ENCODE measurements at places on chromosomes 1 and 21. TPM values are rescaled to one million over a fixed set of nuclear protein-coding genes. Genes with fewer than 3 reads are reported as not detected.

The VHLL gene
- not detected for total RNA-seq

The WNT2B gene
- 0.90 TPM for total RNA-seq

The TRIM67 gene
- total RNA-seq: not detected

The TMEM79 gene
- total RNA-seq: 1.7 TPM

GRCh38 chr1:90922996-90923395 is 98.8 kb downstream of the ZNF644 start:
- H3K27ac ChIP-seq: no peak overlapping the region
- no peaks in the 10 kb centered on the region for H3K27me3 ChIP-seq
- DNase-seq: no peak

DNA sequence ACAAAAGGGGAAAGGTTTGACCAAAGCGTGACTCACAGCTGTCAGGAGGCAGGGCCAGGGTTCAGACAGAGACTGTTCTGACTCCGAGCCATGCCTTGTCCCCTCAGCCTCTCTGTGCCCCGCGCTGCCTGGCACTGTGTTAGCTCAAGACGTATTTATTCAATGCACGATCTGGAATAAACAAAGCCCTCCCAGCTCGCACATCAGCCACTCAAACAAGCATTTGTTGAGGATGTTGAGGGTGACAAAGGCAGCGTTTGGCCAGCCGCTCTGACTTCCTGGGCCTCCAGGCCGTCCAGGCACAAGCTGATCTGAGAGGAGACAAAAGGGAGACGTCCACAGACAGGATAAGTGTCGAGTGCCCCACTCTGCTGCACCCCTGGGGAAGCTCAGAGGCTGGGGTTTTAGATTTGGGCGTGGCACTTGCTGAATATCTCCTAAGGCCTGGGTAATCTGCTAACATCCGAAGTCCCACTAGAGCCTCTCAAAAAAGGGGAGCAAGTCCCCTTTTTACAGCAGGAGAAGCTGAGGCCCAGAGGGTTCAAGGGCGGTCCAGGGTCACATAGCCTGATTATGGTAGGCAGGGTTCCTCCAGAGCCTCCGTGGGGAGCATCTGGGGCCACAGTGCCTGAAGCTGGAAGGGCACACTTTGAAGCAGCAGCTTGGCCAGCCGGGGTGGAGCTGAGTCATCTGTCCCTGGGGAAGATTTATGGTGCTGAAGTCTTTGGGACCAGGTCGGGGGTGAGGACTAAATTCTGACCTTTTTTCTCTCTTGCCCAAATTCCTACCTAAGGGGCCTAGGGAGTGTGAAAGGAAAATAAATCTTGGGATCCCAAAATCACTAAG is 95.9 kb downstream of the SPSB1 start:
- no peak overlapping the region for H3K4me3 ChIP-seq
- no peaks in the 10 kb centered on the region for H3K4me1 ChIP-seq
- no peak overlapping the region for H3K27ac ChIP-seq
- no peaks in the 10 kb centered on the region for H3K36me3 ChIP-seq
- H3K27me3 ChIP-seq: no peaks in the 10 kb centered on the region
- no peak for DNase-seq

- no peaks in the 10 kb centered on the region for H3K36me3 ChIP-seq
- no peak for DNase-seq
- no peaks in the 10 kb centered on the region for H3K27me3 ChIP-seq
- no peaks in the 10 kb centered on the region for H3K4me1 ChIP-seq
- no peak overlapping the region for H3K27ac ChIP-seq
These were observed 35.7 kb upstream of the COL6A1 start for GRCh38 chr21:45945868-45946210.

- no peak overlapping the region for H3K4me3 ChIP-seq
- H3K27me3 ChIP-seq: no peaks in the 10 kb centered on the region
- H3K4me1 ChIP-seq: no peaks in the 10 kb centered on the region
- no peak for DNase-seq
These were observed 97.0 kb upstream of the CACNA1E start for GRCh38 chr1:181386340-181386739.

GRCh38 chr1:153365696-153366095 is 8.0 kb downstream of the S100A9 start:
- no peak overlapping the region for H3K4me3 ChIP-seq
- H3K27ac ChIP-seq: no peak overlapping the region
- no peak for DNase-seq

DNA sequence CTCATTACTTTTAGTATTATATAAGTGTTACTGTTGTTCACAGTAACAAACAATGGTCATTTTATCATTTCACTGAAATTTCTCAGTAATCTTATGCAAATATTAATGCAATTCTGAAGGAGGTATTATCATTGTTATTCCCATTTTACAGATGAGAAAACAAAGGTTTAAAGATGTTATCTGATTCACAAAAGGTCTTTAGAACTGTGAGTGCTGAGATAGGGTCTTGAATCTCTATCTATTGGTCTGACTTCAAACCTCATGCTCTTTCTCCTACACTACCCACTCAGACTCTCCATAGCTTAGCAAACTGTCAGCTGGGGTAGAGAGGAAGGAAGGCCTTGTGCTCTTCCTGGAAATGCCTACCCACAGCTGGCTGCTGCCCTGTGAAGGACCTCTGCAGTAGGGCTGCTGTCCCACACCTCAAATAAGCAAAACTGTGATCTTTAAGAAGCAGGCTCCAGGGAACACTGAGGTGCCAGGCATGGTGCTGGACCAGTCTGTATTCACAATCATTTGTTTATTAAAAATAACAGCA is 6.2 kb upstream of the OSCP1 start:
- peaks cover 48% of the 10 kb centered on the region for H3K36me3 ChIP-seq
- DNase-seq: no peak

GRCh38 chr1:147515045-147515869 is 26.0 kb upstream of the BCL9 start:
- no peaks in the 10 kb centered on the region for H3K27me3 ChIP-seq
- no peaks in the 10 kb centered on the region for H3K36me3 ChIP-seq
- no peak for DNase-seq
- no peak overlapping the region for H3K4me3 ChIP-seq

DNA sequence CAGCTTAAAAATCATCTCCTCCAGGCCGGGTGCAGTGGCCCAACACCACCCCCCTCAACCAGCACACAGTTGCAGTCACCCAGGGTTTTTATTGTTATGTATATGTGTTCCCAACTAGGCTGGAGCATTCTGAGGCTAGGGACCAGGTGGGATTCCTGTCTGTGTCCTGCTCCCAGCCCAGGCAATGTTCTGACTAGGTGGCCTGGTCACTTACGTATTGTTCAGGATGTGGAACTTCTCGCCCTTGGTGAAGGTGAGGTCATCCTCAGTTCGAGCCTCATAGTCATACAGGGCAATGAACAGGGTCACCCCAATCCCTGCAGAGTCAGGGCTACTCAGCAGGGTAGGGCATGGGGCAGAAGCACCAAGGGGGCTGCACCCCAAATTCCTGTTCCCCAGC is 12.2 kb downstream of the FGR start:
- H3K36me3 ChIP-seq: no peaks in the 10 kb centered on the region
- DNase-seq: no peak
- no peaks in the 10 kb centered on the region for H3K27me3 ChIP-seq
- peaks cover 7% of the 10 kb centered on the region for H3K4me1 ChIP-seq

GRCh38 chr1:100953960-100954730 is 58.3 kb downstream of the SLC30A7 start:
- H3K36me3 ChIP-seq: no peaks in the 10 kb centered on the region
- DNase-seq: no peak
- H3K4me3 ChIP-seq: no peak overlapping the region

DNA sequence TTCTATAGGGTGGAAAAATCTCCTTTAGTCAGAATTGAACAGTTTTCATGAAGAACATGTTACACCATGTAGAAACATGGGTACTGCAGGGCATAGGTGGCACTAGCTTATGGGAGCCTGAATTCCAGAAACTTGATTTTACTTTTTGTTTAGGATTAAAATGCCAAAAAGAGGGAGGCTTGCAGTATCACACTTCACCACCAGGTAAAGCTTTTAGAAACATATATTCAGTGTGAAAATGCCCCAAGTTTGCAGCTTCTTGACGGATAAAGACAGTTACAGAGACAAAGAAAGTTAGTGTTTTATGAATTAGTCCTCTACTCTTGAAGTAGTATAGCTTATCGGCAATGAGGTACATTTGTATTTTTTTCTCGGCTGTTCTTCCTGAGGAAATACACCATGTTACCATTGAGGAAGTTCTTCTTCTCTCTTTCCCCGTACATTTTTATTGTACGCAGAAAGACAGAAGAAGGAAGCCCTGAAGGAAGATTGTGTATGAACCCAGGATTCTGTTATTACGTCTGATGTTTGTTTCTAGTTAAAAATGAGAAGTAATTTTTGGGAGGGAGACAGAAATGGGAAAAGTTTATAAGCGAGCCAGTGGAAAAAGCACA is 66.1 kb downstream of the PBX1 start:
- no peak for DNase-seq
- H3K36me3 ChIP-seq: no peaks in the 10 kb centered on the region
- no peaks in the 10 kb centered on the region for H3K27me3 ChIP-seq
- no peaks in the 10 kb centered on the region for H3K4me1 ChIP-seq
- no peak overlapping the region for H3K27ac ChIP-seq
- no peak overlapping the region for H3K4me3 ChIP-seq

- no peak overlapping the region for H3K4me3 ChIP-seq
- no peaks in the 10 kb centered on the region for H3K36me3 ChIP-seq
- no peak overlapping the region for H3K27ac ChIP-seq
- no peak for DNase-seq
These were observed 13.9 kb upstream of the FGGY start for GRCh38 chr1:59282951-59283350.

All from H1 (cell line).